Stimulated activated CD4-positive, alpha-beta T cell treated with anti-CD3 and anti-CD28 coated beads, Interleukin-15, amount 100 ng/mL, for 1 hour (primary cell): ENCODE measurements at places on chromosomes 1 and 21.

DNA sequence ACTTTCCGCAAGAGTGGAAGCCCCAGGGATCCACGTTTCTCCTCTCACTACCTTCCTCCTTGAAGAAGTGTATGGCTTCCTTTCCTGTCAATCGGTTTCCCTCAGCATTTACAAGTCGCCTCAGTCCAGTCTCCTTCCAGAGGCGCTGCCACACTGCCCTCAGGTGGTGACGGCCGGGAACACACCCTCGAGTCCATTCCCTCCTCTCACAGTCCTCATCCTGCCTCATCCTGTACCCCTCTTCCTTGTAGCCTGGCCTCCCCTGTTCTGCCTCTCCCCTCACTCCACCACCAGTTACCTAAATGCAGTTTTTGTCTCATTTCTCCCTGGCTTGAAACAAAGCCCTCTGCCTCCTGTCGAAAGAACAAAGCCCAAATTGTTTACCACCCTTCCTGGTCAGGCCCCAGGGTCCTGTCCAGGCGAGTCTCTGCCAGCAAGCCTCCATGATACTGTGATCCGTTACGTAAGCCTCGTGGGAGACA, 23.2 kb upstream of the LSM10 start:
- peak; percentile 90 for DNase-seq

DNA sequence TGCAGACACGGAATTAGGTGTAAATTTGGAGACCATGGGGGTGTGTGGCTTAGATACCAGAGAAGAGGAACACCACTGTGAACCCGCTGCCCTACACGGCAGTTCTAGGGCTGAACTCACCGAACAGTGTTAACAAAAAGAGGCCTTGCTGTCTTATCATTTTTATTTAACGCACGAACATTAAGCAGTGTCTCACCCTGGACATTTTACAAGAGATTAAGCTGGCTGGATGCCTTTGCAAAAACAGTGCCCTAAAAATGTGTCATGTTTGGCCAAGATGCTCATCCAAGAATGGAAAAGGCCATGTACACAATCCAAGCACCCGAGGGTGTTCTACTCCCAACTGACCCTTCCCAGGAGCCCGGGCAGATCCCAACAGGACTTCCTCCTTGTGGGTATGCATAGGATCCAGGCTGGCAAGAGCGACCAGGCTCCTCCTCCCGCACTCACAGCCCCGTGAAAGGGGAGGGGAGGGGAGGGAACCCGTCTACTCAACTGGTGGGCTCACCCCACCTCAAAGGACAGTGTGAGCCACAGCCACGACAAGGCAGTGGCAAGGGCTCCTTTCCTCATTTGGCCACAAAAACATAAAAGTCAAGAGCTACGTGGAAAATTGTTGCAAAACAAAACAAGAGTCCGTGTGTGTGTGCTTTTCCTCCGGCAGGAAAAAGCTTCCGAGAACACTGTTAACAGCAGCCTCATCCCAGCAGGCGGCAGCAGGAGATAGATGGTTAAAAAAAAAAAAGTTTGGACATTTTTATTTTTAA, 20.3 kb downstream of the C2CD2 start:
- DNase-seq, result no peak

DNA sequence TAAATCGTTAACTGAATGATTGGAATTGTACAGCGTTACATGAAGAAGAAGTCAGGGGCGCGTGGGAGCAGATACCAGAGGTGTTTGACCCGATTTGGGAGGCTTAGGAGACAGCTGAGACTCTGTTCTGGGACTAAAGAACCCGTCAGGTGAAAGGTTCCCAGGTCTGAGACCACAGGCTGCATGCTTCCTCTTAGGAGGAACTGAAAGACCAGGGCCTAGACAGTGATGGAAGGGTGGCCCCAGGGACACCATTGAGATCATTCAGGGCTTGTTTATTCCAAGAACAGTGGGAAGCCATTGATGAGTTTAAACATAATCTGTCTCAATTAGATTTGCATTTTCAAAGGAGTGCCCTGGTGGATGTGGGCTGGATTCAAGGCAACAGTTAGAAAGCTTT, 904 bp downstream of the KLF17 start:
- no peak for DNase-seq

DNA sequence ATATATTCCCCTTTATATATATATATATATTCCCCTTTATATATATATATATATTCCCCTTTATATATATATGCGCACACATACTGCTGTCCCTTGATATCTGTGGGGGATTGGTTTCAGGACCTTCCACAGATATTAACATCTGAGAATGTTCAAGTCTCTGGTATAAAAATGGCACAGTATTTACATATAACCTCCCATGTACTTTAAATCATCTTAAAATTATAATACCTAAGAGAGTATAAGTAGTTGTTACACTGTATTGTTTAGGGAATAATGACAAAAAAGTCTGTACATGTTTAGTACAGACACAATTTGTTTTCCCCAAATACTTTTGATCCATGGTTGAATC, 45.8 kb downstream of the NR5A2 start:
- DNase-seq, result no peak

- no peak for DNase-seq
Observed at GRCh38 chr1:68234094-68234493, 1.8 kb upstream of the WLS start.

DNA sequence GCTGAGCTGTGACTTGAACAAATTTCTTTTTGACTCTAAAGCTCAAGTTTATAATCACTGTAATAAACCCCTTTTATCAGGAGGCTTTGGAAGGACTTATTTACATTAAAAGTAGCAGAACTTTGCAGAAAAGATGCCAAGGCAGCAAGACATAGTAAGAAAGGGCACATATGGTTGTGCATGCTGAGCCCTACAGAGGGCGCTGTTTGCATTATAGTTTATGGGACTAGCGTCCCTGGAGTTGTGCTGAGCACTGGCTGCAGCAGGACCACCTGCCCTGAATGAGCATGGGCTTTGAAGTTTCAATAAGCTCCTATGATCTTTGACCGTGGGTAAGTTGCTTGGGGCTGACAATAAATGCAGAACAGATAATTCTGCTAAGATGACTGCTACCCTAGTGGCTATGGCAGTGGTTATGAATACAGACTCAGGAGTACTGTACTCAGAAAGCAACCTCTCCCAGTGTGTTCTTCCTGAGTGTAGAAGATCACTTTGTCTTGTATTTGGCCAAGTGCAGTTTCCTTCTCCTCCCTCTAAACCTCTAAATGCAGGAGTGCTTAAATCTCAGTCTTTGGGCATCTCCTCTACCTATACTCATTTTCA, 45.4 kb upstream of the USP1 start:
- no peak for DNase-seq

- DNase-seq, result no peak
Observed at GRCh38 chr1:200550367-200550766, 70.2 kb downstream of the KIF14 start.

DNA sequence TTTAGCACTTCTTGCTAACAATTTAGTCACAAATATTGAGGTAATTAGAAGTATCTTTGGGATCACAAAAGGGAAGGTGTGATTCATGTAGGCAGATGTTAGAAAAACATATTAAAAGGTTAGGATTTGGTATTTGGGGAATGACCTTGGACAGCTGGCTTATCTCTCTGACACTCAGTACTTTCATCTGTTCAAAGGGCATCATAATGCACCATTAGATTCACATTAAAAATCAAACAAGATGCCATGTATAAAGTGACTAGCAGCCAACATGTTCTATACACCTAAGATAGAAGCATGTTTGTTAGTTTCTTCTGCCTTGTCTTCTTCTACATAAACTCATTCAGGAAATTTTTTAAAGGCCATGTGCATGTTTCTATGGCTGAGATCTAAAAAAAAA, 56.5 kb upstream of the ESRRG start:
- DNase-seq, result no peak

DNA sequence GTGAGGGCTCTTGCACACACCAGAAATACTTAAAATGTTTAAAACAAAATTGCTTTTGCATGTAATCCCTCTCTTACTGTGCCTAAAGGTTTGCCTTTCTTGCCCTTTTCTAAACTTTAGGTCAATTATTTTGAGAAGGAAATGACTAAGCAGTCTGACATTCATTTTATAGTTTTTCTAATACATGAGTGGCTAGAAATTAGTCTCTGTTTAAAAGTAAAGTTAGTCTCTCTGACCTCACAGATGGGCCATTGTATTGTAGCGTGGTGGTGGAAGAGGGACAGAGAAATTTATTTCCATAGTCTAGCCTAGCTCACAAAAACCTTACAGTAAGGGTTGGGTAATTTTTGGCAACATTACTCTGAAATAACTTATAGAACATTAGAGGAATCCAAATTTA, 3.6 kb upstream of the COL11A1 start:
- DNase-seq, result no peak

DNA sequence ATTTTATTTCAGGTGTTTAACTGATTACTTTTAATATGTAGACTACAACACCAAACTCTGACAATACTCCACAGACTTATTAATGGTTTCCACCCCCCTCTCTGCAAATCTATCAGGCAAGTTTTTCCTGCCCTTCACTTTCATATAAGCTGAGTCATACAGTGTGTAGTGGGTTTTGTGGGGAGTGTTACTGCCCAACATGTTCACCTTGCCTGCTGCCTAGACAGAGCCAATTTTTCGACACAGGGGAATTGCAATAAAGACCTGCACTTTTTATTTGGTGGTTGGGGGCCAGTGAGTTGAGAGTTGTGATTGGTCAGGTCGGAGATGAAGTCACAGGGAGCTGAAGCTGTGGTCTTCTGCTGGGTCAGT, 119.7 kb downstream of the PPIAL4G start:
- no peak for DNase-seq

DNA sequence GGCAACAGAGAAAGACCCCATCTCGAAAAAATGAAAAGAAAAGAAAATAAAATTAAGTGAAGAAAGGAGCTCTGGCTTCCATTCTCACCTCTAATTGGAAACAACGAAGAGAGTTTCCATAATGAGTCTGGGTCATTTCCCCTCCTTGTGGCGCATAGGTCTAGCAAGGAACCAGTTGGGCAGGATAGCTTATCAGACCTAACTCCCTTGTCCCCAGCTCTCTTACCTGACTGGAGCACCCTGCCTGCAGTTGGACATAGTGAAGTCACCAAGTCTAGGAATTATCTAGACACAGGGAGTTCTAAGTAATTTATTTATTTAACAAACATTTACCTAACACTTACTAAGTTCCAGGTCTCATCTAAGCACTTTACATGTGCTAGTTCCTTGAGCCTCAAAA, 63.0 kb upstream of the RAB4A start:
- DNase-seq, result no peak

- no peak for DNase-seq
Observed at GRCh38 chr1:47482786-47483185, 44.9 kb downstream of the FOXD2 start.

GRCh38 chr1:117655220-117655577, 49.4 kb downstream of the TENT5C start:
- no peak for DNase-seq
